ENCODE measurements at places on chromosomes 1 and 21.

- no peak for DNase-seq
Measured at GRCh38 chr1:190619724-190620123, 142.1 kb upstream of the BRINP3 start.

DNA sequence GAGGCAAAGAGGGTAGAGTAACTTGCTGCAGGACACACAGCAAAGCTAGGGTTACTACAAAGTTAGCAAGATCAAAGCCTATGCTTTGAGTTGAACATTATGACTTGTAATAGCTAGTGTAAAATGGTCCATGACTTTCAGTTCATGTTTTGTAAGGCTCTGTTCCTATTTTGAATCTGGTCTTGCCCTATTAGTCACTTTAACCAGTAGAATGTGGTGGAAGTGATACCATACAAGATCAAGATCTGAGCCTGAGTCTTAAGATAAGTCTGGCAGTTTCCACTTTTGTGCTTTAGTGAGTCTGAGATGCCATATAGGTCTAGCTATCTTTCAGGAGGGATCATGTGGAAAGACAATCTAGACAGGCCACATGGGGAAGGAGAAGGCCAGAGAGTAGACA, 282.1 kb upstream of the BRINP3 start:
- no peak for DNase-seq

DNA sequence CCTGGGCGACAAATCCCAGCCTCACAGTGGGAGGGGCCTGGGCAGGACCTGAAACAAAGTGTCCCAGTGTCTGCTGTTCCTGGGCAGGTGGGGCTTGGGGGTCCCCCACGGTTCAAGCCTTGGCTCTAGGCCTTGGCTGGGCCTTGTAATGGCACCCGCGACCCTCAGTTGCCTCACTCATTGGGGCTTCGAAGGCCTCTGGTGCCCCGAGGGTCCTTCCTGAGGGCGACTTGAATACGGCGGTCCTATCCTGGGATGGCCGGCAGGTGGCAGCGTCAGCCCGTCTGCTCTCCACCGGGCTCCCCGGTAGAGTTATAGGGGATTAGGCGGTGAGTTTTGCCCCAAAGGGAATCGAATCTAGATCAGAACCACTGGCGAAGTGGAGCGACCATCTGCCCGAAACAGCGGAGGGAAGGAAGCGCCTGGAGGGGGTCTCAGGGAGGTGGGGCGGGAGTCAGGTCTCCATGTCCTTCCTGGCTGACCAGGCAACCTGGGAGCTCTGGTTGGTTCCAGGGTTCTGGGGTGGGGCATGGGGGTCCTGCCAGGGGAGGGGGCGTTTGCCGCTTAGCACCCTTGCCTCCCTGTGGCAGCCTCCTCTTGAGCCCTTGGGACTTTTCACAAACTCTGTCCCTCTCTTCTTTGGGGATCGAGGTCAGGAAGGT, 2.1 kb upstream of the PEX10 start:
- DNase-seq, result no peak

DNA sequence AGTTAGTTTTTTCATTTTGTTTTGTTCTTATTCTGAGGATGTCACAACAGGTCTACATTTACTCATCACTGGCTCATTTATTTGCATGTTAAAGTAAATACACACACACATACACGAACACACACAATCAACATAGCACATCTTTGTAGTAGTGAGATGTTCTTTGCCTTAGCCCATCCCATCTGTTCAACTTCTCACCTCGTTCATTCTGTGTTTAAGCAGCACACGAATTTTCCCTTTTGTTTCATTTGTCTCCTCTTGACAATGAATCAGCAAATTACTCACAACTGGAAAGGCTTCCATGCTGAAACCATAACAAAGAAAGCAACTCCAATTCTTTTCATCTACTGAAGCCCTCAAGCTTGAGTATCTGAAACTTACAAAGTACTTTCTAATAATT, 133.3 kb upstream of the CHRM3 start:
- no peak for DNase-seq

GRCh38 chr21:43911015-43911934, 46.3 kb downstream of the AGPAT3 start:
- no peak for DNase-seq

- DNase-seq, result no peak
Measured at GRCh38 chr1:86448670-86449069, 20.1 kb upstream of the CLCA1 start.

- no peak for DNase-seq
Measured at GRCh38 chr1:32332290-32333079, 3.5 kb downstream of the MARCKSL1 start.

- DNase-seq, result no peak
Measured at GRCh38 chr1:93604411-93604810, 77.2 kb downstream of the BCAR3 start.

- no peak for DNase-seq
Measured at GRCh38 chr1:152244576-152245273, 20.7 kb upstream of the HRNR start.

- no peak for DNase-seq
Measured at GRCh38 chr1:55052221-55053142, 13.1 kb downstream of the PCSK9 start.

- DNase-seq, result no peak
Measured at GRCh38 chr1:201618389-201618788, 79.5 kb downstream of the NAV1 start.

- no peak for DNase-seq
Measured at GRCh38 chr1:13756557-13757315, 56.7 kb downstream of the PRDM2 start.

GRCh38 chr1:117114877-117115276, 6.7 kb downstream of the TRIM45 start:
- no peak for DNase-seq

DNA sequence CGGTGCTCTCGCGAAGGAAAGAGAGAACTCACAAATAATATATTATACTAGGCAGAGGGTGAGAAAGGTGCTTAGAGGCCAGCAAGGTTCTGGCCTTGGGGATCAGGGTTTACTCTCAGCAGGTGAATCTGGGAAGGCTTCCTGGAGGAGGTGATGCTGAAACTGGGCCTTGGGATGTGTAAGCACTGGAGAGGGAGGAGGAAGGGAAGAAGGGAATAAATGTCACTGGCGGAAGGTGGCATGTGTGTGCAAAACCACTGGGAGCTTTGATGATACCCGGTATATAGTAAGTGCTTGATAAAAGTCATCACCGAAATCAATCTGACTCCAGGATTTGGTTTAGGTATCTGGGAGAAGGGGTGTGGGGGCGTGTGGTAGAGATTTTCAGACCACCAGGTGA, 24.4 kb downstream of the SPSB1 start:
- no peak for DNase-seq

DNA sequence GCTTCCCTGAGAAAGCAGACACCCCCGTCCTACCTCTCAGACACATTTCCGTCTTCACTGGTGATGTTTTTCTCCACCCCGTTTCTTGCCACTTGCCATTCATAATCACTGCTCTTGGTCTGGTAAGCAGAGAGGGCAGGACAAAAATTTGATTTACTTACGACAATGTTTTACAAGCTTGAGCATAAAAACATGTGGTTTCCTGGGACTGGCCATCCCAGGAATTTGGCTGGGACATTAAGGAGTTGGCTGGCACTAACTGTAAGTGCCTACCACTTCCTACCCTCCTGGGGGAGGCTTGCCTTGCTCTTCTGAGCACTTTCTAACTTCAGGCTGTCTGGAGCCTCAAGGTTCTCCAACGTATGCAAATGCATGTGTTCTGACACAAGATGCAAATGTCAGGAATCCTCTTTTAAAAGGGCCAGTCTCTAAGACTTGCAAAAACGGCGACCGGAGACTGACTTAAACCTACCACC, 24.2 kb downstream of the ZBTB18 start:
- no peak for DNase-seq

DNA sequence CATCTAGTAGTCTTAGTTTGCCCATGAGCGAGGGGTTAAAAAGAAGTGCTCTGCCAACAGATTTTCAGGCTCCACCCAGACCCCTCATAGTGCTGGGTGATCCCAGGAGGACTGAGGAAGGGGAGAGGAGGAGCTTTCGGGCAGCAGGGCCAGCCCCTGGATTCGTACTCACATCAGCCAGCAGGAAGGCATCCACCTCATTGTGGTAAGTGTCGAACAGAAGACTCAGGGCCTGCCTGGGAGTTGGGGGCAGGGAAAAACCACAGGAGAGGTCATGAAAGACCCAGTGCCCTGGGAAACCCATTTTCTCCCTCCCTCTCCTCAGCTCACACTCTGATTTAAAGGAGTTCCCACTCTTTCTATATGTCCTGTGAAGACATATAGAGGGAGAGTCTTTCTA, 34.9 kb downstream of the PIK3C2B start:
- no peak for DNase-seq

GRCh38 chr21:15445327-15445726, 284.5 kb upstream of the USP25 start:
- no peak for DNase-seq

DNA sequence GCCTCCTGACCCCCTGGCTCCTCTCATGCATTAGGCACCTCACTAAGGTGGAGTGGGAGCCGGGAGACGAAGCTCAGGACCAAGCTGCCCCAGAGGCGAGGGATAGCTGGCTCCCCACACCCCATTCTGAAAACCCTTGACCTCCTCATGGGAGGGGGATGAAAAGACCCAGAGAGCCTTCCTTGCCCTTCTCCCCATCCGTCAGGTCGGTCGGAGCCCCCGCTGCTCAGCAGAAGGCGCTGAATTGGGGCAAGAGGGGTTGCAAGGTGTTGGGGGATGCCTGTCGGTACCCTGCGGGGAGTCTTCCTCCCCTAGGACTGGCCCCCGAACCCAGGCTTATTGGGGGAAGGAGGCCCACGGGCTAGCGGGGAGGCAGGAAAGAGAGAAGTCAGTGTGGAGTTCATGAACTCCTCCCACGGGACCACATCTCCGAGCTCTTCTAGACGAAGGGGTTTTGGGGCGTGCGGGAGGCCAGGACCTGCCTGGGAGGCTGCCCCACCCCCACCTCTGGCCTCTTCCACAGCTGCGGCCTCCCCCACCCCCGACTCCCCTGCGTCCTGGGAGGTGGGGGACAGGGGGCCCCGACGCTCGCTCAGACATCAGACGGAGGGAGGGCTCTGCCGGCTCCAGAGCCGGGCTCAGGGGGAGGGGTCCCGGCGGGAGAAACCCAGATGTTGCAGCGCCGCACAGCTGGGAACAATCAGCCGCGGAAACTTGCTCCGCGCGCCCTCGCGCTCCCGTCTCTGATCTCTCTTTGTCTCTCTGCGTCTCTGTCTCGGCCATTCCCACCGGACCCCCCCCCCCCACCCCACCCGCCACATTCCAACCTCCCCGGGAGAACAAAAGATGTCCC, 719 bp downstream of the MFAP2 start:
- DNase-seq, result no peak

DNA sequence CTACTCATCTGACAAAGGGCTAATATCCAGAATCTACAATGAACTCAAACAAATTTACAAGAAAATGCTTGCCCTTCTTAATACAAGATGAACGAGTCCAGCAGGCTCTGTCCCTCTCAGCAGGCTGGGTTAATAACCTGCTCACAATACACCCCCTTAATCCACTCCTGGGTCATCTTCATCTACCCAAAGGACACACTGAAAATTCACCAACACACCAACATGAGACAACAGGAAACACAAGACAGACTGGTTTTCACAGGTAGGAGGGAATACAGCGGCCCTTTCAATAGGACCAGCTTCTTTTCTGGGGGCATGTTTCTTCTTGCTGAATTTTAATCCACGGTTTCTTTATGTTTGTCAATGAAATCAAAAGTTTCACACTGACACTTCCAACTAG, 44.6 kb downstream of the SUSD4 start:
- no peak for DNase-seq

- no peak for DNase-seq
Measured at GRCh38 chr1:245800901-245801605, 646.3 kb downstream of the KIF26B start.

- no peak for DNase-seq
Measured at GRCh38 chr1:46558141-46558963, 6.9 kb upstream of the KNCN start.

- DNase-seq, result no peak
Measured at GRCh38 chr1:160214481-160215140, 9.4 kb downstream of the PEA15 start.

- DNase-seq, result no peak
Measured at GRCh38 chr1:193283016-193283415, 96.6 kb upstream of the B3GALT2 start.

DNA sequence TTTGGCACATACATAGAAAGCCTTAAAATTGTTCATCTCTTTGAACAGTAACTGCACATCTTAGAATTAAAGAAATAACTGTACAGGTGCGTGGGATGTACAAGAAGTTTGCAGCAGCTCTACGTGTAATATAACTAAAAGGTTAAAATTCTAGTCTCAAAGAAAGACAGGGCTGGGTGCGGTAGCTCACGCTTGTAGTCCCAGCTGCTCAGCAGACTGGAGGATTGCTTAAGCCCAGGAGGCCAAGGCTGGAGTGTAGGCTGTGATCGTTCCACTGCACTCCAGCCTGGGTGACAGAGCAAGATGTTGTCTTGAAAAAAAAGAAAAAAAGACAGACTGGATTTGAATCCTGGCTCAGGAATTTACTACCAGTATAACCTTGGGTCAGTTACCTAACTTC, 13.4 kb downstream of the PARP1 start:
- no peak for DNase-seq

- DNase-seq, result no peak
Measured at GRCh38 chr1:84155517-84155916, 11.4 kb downstream of the PRKACB start.

DNA sequence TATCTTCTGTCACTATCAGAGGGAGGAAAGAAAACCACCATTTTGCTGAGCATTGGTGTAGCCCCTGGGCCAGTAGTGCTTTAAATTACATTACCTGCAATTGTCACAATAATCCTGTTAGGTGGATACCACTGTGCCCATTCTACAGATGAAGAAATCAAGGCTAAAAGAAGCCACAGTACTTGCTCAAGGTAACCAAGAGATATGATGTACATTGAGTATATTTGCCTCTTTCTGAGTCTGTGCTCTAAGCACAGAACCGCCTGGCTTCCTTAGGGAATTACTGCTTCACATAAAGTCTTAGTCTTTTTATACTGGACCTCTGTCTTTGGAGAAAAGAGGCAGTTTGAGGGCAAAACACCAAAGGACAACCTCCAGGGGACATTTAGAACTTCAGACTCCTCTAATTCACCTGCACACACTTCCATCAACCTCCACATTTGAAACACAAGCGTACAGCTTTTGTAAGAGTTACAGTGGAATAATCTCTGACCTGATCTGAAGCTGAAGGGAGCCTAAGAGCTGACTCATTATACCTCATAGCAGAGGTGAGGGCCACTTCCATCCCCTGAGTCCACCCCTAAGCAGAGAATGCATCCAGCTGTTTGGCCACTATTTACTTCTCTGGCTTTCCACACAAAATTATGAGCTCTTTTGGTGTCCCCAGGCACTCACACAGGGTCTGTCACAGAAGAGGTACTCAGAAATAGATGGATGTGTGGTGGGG, 61.8 kb downstream of the PLPP3 start:
- no peak for DNase-seq

DNA sequence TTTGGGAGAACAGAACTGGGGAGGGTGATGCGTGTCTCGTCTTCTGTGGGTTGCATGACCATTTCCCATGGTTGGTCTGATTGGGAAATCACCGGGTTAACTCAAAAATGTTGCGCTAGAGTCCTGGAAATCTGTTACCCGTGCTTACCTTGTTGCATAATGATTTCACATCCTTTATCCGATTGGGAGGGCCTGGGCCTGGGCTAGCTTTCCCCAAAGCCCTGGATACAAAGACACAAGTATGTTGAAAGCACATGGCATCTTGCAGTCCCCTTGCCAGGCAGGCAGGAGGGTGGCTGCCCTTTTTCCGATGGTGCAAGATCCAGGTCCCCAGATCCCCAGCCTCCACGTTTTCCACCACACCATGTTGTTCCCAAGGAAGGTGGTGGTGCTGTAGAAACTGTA, 582 bp downstream of the TRPM2 start:
- no peak for DNase-seq
